ENCODE measurements at places on chromosomes 5 and 9. TPM values are rescaled to one million over a fixed set of nuclear protein-coding genes. Genes with fewer than 3 reads are reported as not detected.

DNA sequence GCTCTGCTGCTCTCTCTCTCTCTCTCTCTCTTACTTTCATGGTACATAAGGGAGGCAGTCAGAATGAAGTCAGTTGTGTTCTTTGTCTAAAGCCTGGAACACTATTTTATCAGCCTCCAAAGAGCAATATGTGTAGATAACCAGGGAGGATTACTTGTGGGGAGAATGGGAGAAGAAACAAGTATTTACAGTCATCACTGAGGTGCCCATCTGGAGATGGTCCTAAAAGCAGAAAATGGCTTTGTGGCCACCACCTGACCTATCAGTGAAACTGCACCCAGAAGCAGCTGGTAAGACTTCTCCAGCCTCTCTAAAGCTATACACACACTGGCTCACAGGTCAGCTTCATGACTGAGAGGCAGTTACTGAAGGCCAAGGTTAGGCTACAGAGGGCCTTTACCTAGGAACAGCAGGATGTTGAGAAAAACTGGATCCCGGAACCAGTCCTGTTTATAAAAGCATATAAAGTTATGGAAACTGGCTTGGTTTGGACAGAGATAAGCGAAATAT, 75.1 kb downstream of the MRPS27 start:
- H3K27me3 ChIP-seq, result no peaks in the 10 kb centered on the region
- peak overlapping the region; percentile 81 for H3K27ac ChIP-seq
- no peaks in the 10 kb centered on the region for H3K36me3 ChIP-seq
- peak; percentile 68 for DNase-seq
- no peak overlapping the region for H3K4me3 ChIP-seq

The SCGB3A2 gene
- not detected for total RNA-seq

The MAMDC2 gene
- total RNA-seq, result 0.54 TPM

The ANXA2R gene
- 0.63 TPM for total RNA-seq

GRCh38 chr5:112757468-112758208, 20.0 kb downstream of the APC start:
- H3K27ac ChIP-seq, result no peak overlapping the region
- DNase-seq, result peak; percentile 56
- no peaks in the 10 kb centered on the region for H3K36me3 ChIP-seq
- H3K4me3 ChIP-seq, result no peak overlapping the region

- no peaks in the 10 kb centered on the region for H3K36me3 ChIP-seq
- no peaks in the 10 kb centered on the region for H3K4me1 ChIP-seq
- no peak overlapping the region for H3K27ac ChIP-seq
- no peak for DNase-seq
Observed at GRCh38 chr5:180101451-180102105, 30.0 kb upstream of the RNF130 start.

GRCh38 chr5:91312698-91313097, 70.4 kb downstream of the ARRDC3 start:
- H3K4me3 ChIP-seq, result no peak overlapping the region
- peaks cover 13% of the 10 kb centered on the region for H3K4me1 ChIP-seq
- H3K27ac ChIP-seq, result no peak overlapping the region
- no peaks in the 10 kb centered on the region for H3K27me3 ChIP-seq
- H3K36me3 ChIP-seq, result no peaks in the 10 kb centered on the region

DNA sequence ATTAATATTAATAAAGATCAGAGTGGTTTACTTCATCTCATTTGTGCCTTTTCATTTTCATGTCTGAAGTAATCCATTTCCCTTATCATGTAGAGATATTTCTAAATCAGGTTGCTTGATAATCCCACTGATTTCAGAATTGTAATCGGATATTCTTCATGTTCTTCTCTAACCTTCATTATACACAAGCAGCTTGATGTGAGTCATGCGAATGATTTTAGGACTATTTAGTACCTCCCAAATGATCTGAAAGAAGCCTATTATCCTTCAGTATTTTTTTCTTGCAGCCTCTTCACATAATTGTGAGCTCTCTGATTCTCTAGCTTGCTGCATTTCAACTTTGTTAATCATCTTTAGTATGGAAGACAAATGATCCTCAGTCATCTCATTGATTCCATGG, 182.0 kb downstream of the GIN1 start:
- H3K4me1 ChIP-seq, result peaks cover 10% of the 10 kb centered on the region
- no peaks in the 10 kb centered on the region for H3K36me3 ChIP-seq
- DNase-seq, result no peak
- no peaks in the 10 kb centered on the region for H3K27me3 ChIP-seq
- H3K27ac ChIP-seq, result no peak overlapping the region

GRCh38 chr9:108903420-108904103, 30.4 kb downstream of the ELP1 start:
- H3K36me3 ChIP-seq, result peaks cover 81% of the 10 kb centered on the region
- no peaks in the 10 kb centered on the region for H3K27me3 ChIP-seq
- no peak for DNase-seq
- H3K27ac ChIP-seq, result no peak overlapping the region

DNA sequence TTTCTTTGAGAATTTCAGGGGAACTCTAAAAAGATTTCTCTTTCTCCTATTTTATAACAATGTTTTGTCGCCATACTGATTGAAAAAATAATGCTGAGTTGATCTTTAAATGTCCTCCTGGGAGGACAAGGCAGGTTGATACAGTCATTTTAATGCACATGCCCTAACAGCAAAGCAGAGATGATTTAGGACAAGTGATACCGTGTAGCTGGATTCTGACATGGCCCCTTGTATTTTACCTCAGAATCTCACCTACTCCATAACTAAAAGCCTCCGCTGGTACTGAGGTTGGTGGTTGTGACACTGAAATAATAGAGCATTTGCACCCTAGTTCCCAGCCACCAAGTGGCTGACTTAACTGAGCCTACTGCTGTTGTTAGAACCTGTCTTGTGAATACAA, 811 bp upstream of the LRRTM2 start:
- H3K27me3 ChIP-seq, result no peaks in the 10 kb centered on the region
- H3K27ac ChIP-seq, result no peak overlapping the region
- peaks cover 25% of the 10 kb centered on the region for H3K4me1 ChIP-seq
- H3K4me3 ChIP-seq, result no peak overlapping the region

GRCh38 chr5:126096442-126097006, 326.7 kb upstream of the GRAMD2B start:
- DNase-seq, result peak; percentile 10
- peaks cover 7% of the 10 kb centered on the region for H3K4me1 ChIP-seq
- no peak overlapping the region for H3K4me3 ChIP-seq
- H3K36me3 ChIP-seq, result no peaks in the 10 kb centered on the region

The SVEP1 gene
- 2.8 TPM for total RNA-seq

Data from cardiac muscle cell (in vitro differentiated cells and primary cell).